ENCODE measurements at places on chromosomes 2 and 18. TPM values are rescaled to one million over a fixed set of nuclear protein-coding genes. Genes with fewer than 3 reads are reported as not detected.

The TWIST2 gene
- 15.1 TPM for polyA plus RNA-seq

The CDK5R2 gene
- polyA plus RNA-seq, result 10.4 TPM

The LYG1 gene
- 10.8 TPM for polyA plus RNA-seq

The ABHD1 gene
- polyA plus RNA-seq, result 0.90 TPM

The TSPYL6 gene
- not detected for polyA plus RNA-seq

The SH3BP4 gene
- 10.6 TPM for polyA plus RNA-seq

The RPS27A gene
- polyA plus RNA-seq, result 1,054 TPM

The UCN gene
- 11.3 TPM for polyA plus RNA-seq

The SMARCAL1 gene
- polyA plus RNA-seq, result 20.6 TPM

The ZC3H6 gene
- polyA plus RNA-seq, result 6.0 TPM

The SLC4A3 gene
- 40.5 TPM for polyA plus RNA-seq

The FIGN gene
- 5.4 TPM for polyA plus RNA-seq

The RIT2 gene
- 0.20 TPM for polyA plus RNA-seq

The PLA2R1 gene
- polyA plus RNA-seq, result 9.8 TPM

The L3MBTL4 gene
- 3.9 TPM for polyA plus RNA-seq

The NRP2 gene
- polyA plus RNA-seq, result 32.5 TPM

The MDH1B gene
- 6.9 TPM for polyA plus RNA-seq

The DSG1 gene
- polyA plus RNA-seq, result not detected

The ST8SIA5 gene
- polyA plus RNA-seq, result 30.2 TPM

The CDK15 gene
- polyA plus RNA-seq, result 0.10 TPM

The VWC2L gene
- polyA plus RNA-seq, result not detected

The SLC16A14 gene
- 12.1 TPM for polyA plus RNA-seq

The ASIC4 gene
- polyA plus RNA-seq, result 16.3 TPM

The GCG gene
- not detected for polyA plus RNA-seq

The SMYD1 gene
- under 0.01 TPM for polyA plus RNA-seq

The LYPD6 gene
- 0.16 TPM for polyA plus RNA-seq

The RAB31 gene
- 57.0 TPM for polyA plus RNA-seq

The IL18RAP gene
- polyA plus RNA-seq, result 1.4 TPM

The DOK6 gene
- 0.79 TPM for polyA plus RNA-seq

The FBXO48 gene
- 2.8 TPM for polyA plus RNA-seq

The KHK gene
- 4.9 TPM for polyA plus RNA-seq

The PARD3B gene
- polyA plus RNA-seq, result 1.9 TPM

The SERPINB11 gene
- polyA plus RNA-seq, result not detected

The RGPD4 gene
- polyA plus RNA-seq, result not detected

The CAD gene
- polyA plus RNA-seq, result 25.8 TPM

The ALLC gene
- 0.07 TPM for polyA plus RNA-seq

The KIAA2012 gene
- not detected for polyA plus RNA-seq

The TYMS gene
- polyA plus RNA-seq, result 1.1 TPM

The NDUFAF7 gene
- polyA plus RNA-seq, result 31.9 TPM

The CAPN13 gene
- not detected for polyA plus RNA-seq

The CHST9 gene
- polyA plus RNA-seq, result 0.07 TPM

The ANO7 gene
- 1.7 TPM for polyA plus RNA-seq

The CFAP53 gene
- 1.1 TPM for polyA plus RNA-seq

The SETBP1 gene
- 2.6 TPM for polyA plus RNA-seq

The EHD3 gene
- polyA plus RNA-seq, result 4.6 TPM

The APCDD1 gene
- polyA plus RNA-seq, result 18.3 TPM

The FASTKD2 gene
- polyA plus RNA-seq, result 10.2 TPM

The CHRNG gene
- not detected for polyA plus RNA-seq

The NDC80 gene
- polyA plus RNA-seq, result 1.2 TPM

Measured in adrenal gland (tissue), 19 donors.